ENCODE measurements at places on chromosomes 2 and 18. TPM values are rescaled to one million over a fixed set of nuclear protein-coding genes. Genes with fewer than 3 reads are reported as not detected.

C2orf66 gene
- total RNA-seq, result not detected

KLHL30 gene
- not detected for total RNA-seq

CWC22 gene
- 4.9 TPM for total RNA-seq

CYP26B1 gene
- 0.20 TPM for total RNA-seq

MBD1 gene
- 46.9 TPM for total RNA-seq

POTEJ gene
- total RNA-seq, result not detected

IL36A gene
- not detected for total RNA-seq

ITGA4 gene
- total RNA-seq, result 0.83 TPM
